ENCODE measurements at places on chromosomes 3 and 15.

DNA sequence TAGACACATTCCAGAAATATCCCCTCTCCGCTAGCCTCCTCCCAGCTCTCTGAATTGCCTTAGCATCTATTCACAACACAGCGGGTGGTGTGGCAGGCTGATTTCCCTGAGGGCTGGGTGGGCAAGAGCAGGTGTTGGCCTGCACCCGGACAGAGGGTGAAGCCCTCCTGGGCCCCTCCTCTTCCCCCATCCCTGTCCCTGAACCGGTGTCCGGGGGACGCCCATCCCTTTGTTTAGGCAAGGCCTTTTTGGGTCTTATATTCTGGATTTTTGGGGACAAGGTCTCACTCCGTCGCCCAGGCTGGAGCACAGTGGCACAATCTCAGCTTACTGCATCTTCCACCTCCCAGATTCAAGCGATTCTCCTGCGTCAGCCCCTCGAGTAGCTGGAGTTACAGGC is 55.2 kb upstream of the KLHL25 start:
- no peak for DNase-seq

DNA sequence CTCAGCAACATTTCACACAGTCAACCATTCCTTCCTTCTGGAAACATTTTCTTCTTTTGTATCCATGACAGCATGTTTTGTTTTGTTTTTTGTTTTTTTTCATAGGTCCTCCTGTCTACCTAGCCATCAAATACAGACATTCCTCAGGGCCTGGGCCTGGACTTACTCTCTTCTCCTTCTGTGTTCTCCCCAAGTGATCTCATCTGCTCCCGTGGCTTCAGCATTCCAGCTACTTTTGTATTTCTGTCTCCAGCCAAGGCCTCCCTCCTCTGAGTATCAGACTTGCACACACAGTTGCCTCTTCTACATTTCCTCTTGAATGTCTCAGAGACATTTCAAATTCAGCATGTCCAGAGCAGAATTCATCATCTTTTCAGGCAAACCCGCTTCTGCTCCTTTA is 82.4 kb downstream of the HCN4 start:
- no peak for DNase-seq

GRCh38 chr3:53035825-53036619 is 9.9 kb downstream of the SFMBT1 start:
- no peak for DNase-seq

DNA sequence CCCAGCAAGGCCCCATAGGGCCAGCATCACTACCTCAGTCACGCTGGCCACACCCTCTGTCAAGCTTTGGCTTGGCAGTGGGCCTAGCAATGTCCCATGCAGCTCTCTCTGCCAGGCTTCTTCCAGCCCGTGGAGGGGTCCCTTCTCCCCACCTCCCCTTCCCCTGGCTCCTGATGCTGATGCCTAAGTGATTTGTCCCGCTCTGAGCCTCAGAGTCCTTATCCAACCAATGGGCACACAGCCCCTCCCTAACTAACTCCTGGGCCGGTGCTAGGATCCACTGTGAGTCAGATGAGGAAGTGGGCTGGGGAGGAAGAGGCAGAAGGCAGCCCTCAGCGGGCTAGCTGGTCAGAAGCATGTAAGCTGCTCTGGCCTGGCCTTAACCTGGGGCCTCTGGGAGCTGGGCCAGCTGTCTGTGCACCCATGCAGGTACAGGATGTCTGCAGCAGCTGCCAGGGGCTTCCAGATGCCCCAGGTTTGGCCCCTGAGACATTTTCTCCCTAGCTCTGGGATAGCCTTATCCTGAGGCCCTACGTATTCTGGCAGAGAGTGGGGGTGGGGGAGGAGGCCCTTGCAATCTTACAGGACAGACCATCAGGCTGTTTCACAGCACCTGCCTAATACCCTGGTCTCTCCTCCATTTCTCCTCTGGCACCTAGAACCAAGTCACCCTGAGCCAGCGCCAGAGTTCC is 740 bp upstream of the ZBTB47 start:
- DNase-seq: peak; percentile 53

DNA sequence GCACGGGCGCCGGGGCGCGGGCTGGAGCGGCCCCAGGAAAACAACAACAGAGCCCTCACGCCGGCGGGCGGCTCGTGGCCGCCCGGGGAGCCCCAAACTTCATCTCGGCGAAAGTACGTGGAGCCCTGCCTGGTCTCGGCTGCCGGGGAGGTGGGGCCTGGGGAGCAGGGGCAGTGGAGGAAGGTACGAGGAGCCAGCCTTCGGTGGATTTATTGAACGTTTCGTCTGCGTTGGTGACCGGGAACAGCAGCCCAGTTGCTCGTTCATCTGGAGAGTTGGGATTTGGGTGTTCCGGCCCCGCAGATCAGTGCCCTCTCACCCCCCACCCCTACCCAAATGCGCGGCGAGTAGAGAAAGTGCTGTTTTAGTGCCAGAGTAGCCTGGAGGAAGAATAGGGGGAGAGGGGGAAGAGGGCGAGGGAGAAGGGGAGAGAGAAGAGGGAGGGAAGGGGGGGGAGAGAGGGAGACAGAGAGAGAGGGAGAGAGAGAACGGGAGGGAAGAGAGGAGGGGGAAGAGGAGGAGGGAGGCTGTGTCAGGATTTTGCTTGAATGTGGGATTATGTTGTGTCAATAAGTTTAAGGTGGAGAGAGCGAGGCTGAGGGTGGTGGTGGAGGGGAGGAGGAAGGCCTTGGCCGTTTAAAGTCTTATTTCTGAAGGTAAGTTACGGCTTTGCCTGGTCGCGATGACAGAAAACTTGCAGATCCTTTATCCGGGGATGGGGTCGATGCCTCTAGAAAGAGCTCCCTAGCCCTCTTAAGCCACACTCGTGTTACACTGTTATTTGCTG is 970 bp downstream of the BBX start:
- DNase-seq: peak; percentile 56
